NCI-H774 (cell line): ENCODE measurements at places on chromosomes 12 and 14.

DNA sequence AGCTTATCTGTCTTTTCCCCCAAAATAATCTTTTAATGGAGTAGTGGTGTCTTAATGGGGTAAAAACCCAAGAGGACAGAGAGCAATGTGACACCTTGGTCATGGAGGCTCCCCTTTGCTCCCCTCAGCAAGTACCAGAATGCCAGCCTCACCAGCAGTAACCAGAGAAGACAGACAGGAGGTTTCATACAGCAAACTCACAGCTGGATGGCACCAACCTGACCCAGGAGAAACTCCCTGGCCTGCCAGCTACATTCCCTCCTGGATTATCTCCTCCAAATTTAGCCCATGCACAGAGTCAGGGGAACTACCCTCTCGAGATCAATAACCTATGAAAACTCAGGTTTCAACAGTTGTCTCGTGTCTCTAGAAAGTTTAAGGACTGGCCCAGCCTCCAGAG is 15.9 kb downstream of the BHLHE41 start:
- DNase-seq = no peak

- DNase-seq = no peak
Measured at GRCh38 chr14:74667758-74668157, 45.1 kb downstream of the AREL1 start.

DNA sequence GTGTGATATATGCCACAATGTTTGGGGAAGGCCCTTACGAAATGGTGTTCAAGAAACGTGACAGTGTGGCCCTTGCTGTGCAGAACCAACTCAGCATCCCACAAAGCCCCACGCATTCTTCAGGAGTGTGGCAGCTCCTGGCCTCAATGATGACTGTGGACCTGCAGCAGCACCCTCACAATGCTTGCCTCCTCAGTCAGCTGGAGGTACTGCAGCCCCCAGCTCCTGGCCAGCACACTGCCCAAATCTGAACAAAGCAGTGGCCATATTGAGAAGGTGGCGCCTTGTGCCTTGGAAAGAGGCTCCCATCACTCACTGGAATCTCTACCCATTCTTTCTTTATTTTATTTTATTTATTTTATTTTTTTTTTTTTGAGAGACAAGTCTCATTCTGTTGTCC is 10.4 kb downstream of the POLE2 start:
- DNase-seq = no peak

- DNase-seq = no peak
Measured at GRCh38 chr12:58764100-58764953, 156.0 kb downstream of the LRIG3 start.

DNA sequence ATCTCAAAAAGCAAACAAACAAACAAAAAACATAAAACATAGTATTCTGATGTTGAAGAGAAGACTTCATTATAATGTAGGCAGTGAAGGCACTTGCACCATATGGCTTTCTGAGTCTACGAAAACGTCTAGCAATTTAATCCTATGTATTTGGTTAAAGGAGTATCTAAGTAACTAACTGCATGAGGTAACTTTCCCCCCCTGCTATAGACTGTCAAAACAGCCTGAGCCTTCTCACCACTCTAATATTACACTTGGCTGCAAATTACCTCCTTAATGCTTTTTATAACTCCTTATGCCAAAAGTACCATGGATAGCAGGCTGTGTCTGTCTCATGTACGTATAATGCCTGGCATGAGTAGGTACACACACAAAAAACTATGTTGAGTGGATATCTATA is 607.6 kb upstream of the FLRT2 start:
- no peak for DNase-seq

DNA sequence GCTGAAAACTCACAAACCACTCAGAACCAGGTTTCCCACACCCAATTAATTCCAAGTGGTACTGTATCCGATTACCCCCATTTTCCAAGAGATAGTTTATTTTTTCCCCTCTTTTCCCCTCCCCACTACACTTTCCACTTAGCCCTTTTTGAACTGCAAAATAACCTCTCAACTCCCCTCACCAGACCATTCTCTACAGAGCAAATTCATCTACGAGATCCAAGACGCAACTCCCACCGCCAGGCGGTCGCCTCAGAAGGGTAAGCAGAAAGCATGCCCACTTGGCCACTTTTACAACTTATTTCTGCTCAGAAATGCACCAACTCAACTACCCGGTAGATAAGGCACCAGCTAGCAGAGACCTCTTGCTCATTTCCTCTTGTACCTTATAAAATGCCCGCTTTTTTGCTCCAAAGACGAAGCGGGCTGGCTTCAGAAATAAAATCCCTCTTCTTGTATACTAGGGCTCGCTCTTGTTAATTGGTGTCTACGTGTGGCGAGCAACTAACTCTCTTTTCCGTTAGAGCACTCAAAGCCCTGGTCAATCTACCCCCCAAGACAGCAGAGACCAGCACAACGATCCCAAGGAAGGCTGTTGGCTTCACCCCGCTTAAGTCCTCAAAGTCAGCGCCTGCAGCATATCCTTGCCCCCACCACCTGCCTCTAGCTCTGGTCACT is 910 bp upstream of the SRP54 start:
- peak; percentile 17 for DNase-seq

GRCh38 chr14:68127166-68127565 is 307.6 kb downstream of the RAD51B start:
- DNase-seq = no peak

DNA sequence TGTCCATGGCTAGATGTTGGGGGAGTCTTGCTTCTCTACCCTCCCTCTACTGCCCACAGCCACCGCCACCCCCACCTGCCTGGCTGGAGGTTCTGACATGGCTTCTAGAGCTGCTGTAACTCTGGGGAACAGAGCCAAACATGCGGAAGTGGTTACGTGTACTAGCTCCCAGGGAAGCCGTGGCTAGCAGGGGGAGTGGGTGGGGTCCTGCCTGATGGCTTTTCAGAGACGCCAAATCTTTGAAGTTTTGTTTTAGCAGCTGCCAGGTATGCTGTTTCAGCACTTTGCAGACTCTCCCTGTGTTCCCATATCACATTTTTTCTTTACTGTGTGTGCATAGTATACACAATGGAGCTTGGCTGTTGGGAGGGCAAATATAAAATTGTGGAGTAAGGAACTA is 150.3 kb downstream of the TGFB3 start:
- peak; percentile 69 for DNase-seq

GRCh38 chr14:77892381-77892871 is 92.5 kb downstream of the ADCK1 start:
- DNase-seq = no peak

DNA sequence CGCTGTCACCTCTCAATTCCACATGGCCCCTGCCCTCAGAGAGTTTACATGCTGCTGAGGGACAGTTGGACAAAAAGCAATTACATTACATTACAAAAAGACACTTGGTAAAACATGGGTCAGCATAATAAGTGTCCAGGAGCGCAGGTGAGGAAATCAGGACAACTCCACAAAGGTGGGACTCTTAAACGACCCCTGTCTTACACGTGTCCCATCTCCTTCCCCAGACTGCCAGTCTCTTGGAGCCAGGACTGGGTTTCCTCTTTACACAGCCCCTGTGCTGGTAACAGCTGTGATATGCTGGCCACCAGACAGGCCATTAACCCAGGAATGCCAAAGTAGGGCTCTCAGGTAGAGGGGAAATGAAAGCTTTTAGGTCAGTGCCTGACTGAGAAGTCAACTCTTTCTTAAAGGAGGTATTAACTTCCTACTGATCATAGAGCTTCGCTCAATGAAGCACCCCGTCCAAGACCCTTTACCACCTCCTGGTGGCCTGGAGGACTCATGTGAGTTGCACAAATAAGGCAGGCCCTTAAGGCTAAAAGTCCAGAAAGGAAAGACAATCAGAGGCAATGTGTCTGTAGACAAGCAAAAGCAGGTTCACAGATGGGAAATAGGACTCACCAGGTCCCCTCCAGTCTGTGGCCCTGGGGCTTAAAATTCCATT is 55.5 kb downstream of the ANO2 start:
- DNase-seq = no peak

- DNase-seq = no peak
Measured at GRCh38 chr14:99936056-99936455, 129.2 kb upstream of the EVL start.

GRCh38 chr12:95762123-95762785 is 28.3 kb downstream of the NTN4 start:
- DNase-seq = no peak

DNA sequence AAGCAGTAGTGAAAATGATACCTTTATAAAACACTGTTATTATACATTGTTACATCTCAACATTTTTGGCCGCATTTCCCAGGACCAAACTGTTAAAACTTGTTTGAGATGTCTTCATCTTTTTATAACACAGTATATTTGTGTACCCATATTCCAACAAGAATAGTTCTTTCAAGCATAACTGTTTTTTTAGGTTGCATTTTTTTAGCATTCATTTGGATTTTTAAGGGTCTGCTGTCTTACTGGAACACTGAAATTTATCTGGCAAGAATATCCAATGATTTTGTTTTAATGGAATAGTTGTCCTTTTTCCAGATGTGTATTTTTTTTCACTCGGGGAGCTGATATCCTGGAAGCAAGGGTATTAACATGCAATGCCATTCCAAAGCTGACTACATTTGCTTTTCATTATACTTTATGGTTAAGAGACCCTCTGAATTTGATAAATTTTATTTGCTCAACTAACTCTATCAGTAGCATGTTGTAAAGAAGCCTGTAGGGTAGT is 8.9 kb upstream of the NAV3 start:
- no peak for DNase-seq

GRCh38 chr14:74786796-74787315 is 23.7 kb downstream of the YLPM1 start:
- DNase-seq = no peak

DNA sequence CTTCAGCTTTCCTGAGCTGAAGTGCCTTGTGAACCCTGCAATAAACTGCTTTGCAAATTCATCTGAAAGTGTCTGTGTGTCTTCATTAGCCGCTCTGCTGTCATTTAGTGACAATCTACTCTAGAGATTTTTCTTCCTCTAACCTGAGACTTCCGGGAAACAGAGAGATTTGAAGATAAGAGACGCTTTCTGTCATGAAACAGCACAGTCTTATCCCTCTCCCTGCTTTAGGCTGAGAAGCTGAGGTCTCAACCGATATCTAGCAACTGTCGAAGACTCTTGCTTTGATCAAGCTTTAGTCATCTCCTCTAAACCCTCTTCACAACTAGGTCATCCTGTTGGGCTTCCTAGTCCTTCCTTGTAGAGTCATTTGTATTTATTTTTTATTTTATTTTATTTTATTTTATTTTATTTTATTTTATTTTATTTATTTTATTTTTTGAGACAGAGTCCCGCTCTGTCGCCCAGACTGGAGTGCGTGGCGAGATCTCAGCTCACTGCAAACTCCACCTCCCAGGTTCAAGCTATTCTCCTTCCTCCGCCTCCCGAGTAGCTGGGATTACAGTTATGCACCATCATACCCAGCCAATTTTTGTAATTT is 1.2 kb downstream of the RNASE2 start:
- DNase-seq = no peak

- no peak for DNase-seq
Measured at GRCh38 chr12:21337453-21337852, 2.7 kb upstream of the SLCO1A2 start.

DNA sequence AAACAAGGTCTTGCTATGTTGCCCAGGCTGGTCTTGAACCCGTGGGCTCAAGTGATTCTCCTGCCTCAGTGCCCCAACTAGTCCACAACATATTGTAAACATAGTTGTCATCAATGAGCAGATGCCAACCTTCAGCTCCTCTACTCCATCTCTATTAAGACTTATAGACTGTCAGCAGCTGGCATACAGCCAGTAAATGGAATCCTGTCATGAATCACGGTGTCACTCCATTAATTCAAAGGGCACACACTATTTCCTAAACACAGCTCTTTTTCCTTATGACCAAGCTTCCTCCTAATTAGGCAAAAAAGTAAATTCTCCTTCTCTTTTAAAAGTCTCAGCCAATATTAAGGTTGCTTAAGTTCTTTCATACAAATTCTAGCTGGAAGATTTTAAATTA is 111.2 kb downstream of the ITPR2 start:
- DNase-seq = no peak

- no peak for DNase-seq
Measured at GRCh38 chr12:131900397-131900796, 6.0 kb downstream of the ULK1 start.
